ENCODE measurements at places on chromosomes 5 and 9. TPM values are rescaled to one million over a fixed set of nuclear protein-coding genes. Genes with fewer than 3 reads are reported as not detected.

Gene EIF4EBP3
- total RNA-seq: 14.1 TPM

Gene SPINK1
- total RNA-seq: 444 TPM

Gene CD74
- total RNA-seq: 1,091 TPM

Gene CARTPT
- not detected for total RNA-seq

Gene PAPPA
- not detected for total RNA-seq

Gene TCF7
- total RNA-seq: 16.8 TPM

Gene ACTBL2
- total RNA-seq: 0.45 TPM

Gene SOX30
- total RNA-seq: 0.09 TPM

Gene MAMDC4
- total RNA-seq: 3.1 TPM

Gene FAM151B
- total RNA-seq: 1.3 TPM

Gene MARCOL
- total RNA-seq: not detected

Gene LCN15
- not detected for total RNA-seq

Gene SNCB
- total RNA-seq: not detected

Gene CDO1
- total RNA-seq: not detected

Gene CNOT8
- total RNA-seq: 57.3 TPM

DNA sequence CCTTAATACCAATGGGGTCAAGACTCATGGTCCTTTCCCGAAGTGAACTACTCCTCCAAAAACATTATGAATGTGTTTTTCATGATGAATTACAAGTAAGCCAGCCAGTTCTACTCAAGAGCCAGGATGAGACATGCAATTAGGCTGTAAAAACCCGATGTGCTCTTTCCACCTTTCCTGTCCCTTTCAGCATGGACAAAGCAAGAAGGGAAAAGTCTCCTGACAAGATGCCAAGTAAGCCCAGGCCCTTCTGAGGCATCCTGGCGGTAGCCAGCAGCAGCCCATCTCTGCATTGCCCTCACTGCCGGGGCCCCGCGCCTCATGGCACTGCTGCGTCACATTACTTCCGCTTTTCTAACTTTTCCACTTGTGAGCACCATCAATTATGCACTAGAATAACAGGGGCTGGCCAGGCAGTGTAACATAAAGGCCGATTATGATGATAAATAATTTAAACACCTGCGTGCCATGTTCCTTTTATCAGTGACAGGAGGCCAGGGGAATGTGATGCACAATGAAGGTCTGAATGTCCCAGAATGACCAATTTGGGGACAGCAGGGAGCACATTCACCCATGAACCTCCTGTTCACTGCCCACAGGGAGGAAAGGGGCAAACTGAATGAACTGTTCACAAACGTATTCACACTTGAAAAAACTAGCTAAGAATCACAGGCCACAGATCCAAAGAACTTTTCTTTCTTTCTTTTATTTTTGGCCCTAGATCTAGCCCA is 37.4 kb downstream of the EFNA5 start:
- H3K27ac ChIP-seq: peak overlapping the region; percentile 27
- H3K4me1 ChIP-seq: peaks cover 49% of the 10 kb centered on the region
- no peak for DNase-seq
- H3K36me3 ChIP-seq: peaks cover 30% of the 10 kb centered on the region
- no peaks in the 10 kb centered on the region for H3K27me3 ChIP-seq
- no peak overlapping the region for H3K4me3 ChIP-seq

GRCh38 chr9:115766370-115766955 is 387.1 kb upstream of the PAPPA start:
- no peak overlapping the region for H3K27ac ChIP-seq
- no peak overlapping the region for H3K4me3 ChIP-seq
- no peaks in the 10 kb centered on the region for H3K36me3 ChIP-seq
- H3K27me3 ChIP-seq: no peaks in the 10 kb centered on the region
- no peak for DNase-seq

DNA sequence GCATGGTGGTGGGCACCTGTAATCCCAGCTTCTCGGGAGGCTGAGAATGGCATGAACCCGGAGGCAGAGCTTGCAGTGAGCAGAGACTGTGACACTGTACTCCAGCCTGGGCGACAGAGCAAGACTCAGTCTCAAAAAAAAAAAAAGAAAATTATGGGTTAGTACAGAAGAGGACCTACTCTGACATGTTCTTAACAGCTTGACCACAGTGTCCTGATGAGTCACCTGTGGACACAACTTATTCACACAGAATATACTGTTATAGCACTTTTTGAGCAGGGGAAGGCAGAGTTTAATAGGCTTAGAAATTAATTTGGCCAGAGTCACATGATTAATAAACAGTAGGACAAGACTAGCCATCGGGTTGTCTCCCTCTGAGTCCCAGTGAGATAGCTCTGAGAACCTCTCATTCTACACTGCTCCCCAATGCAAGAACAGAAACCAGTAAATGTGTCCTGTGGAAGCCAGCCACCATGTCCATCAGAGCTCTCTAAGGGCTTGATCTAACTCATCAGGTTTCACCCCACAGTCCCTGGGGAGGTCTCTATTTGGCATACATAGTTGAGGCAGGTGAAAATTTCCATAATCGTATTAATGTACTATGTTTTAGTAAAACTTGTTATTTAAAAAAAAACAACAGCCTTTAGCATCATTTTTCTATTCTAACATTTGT is 1077.9 kb upstream of the C9orf72 start:
- no peak for DNase-seq
- no peaks in the 10 kb centered on the region for H3K27me3 ChIP-seq
- no peaks in the 10 kb centered on the region for H3K36me3 ChIP-seq
- no peak overlapping the region for H3K4me3 ChIP-seq
- H3K27ac ChIP-seq: no peak overlapping the region

- H3K4me1 ChIP-seq: peaks cover 40% of the 10 kb centered on the region
- peak overlapping the region; percentile 85 for H3K27ac ChIP-seq
- no peaks in the 10 kb centered on the region for H3K27me3 ChIP-seq
- peaks cover 37% of the 10 kb centered on the region for H3K36me3 ChIP-seq
- H3K4me3 ChIP-seq: peak overlapping the region; percentile 9
These were observed 4.4 kb downstream of the RABGAP1 start for GRCh38 chr9:122944960-122945888.

DNA sequence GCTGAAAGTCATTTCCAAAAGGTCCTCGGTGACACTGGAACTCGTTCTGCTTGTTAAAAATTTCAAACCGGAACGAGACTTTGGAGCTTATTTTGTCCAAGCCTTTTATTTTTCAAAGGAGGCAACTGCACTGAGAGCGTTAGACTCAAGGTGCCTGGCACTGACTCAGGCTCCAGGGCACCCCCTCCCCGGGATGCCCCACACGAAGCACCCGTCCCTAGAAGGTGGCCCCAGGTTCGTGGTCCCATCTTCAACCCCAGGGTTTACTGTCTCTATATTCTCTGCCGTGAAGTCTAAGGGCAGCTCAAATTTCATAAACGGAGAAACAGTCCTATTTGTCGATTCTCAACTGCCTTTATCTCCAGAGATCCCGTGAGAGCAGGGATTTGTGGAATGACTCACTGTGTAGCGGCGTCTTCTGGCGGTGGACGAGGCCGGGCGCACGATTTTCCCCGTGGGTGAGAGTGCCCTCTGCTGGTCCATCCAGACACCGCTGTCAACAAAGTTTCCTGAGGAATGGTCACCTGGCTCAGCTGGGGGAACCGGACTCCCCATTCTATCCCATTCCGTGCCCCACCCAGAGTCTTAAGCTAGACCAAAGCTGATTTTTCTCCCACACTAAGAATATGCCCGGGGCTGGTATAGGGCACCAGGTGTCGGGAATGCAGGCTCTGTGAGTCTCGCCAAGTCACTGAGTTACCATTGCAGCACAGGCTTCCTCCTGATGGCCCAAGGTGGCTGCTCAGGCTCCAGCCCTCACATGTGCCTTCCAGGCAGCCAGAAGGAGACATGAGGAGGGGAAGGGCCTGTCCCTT is 27.1 kb upstream of the SLC6A19 start:
- no peak overlapping the region for H3K27ac ChIP-seq
- DNase-seq: peak; percentile 87
- H3K36me3 ChIP-seq: peaks cover 4% of the 10 kb centered on the region
- no peak overlapping the region for H3K4me3 ChIP-seq

- DNase-seq: peak; percentile 44
- H3K27me3 ChIP-seq: no peaks in the 10 kb centered on the region
- peaks cover 15% of the 10 kb centered on the region for H3K4me1 ChIP-seq
- no peak overlapping the region for H3K27ac ChIP-seq
- peaks cover 5% of the 10 kb centered on the region for H3K36me3 ChIP-seq
These were observed 27.8 kb upstream of the GRPEL2 start for GRCh38 chr5:149317281-149318048.

- no peak for DNase-seq
- H3K4me3 ChIP-seq: no peak overlapping the region
- H3K4me1 ChIP-seq: no peaks in the 10 kb centered on the region
- H3K36me3 ChIP-seq: no peaks in the 10 kb centered on the region
These were observed 46.7 kb downstream of the GDNF start for GRCh38 chr5:37792975-37793631.

- H3K27ac ChIP-seq: no peak overlapping the region
- DNase-seq: no peak
- H3K27me3 ChIP-seq: no peaks in the 10 kb centered on the region
- no peaks in the 10 kb centered on the region for H3K4me1 ChIP-seq
These were observed 575.8 kb upstream of the CLINT1 start for GRCh38 chr5:158434749-158435148.

GRCh38 chr9:14326264-14326826 is 12.4 kb upstream of the NFIB start:
- H3K4me3 ChIP-seq: no peak overlapping the region
- H3K27ac ChIP-seq: no peak overlapping the region
- peaks cover 18% of the 10 kb centered on the region for H3K36me3 ChIP-seq
- DNase-seq: no peak

- DNase-seq: no peak
- no peak overlapping the region for H3K4me3 ChIP-seq
- no peak overlapping the region for H3K27ac ChIP-seq
- H3K4me1 ChIP-seq: peaks cover 9% of the 10 kb centered on the region
- H3K36me3 ChIP-seq: peaks cover 7% of the 10 kb centered on the region
These were observed 190.4 kb upstream of the IER5L start for GRCh38 chr9:129368444-129368978.

DNA sequence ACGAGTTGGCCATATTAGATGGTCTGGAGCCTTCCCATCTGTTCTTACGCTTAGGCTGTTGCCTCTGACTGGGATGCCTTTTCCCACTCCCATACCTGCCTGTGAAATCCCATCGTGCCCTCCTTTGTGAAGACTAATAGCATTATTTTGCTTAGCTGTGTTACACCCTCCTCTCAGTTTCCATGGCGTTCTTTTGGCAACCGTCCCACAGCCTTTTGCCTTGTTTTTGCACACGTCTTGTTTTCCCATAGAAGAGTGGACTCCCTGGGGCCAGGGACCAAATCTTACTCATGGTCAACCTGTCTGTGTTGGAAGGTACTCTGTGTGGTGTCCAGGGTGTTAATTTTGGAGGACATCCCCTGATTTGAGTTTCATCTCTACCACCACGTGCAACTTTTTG is 242.1 kb downstream of the HSPA4 start:
- H3K36me3 ChIP-seq: no peaks in the 10 kb centered on the region
- H3K4me1 ChIP-seq: no peaks in the 10 kb centered on the region
- no peak overlapping the region for H3K4me3 ChIP-seq
- H3K27me3 ChIP-seq: peaks cover 11% of the 10 kb centered on the region
- DNase-seq: no peak

GRCh38 chr9:134100040-134100439 is 32.2 kb upstream of the BRD3 start:
- no peaks in the 10 kb centered on the region for H3K4me1 ChIP-seq
- no peak overlapping the region for H3K4me3 ChIP-seq
- H3K27ac ChIP-seq: no peak overlapping the region

- no peak for DNase-seq
- H3K27me3 ChIP-seq: no peaks in the 10 kb centered on the region
- H3K27ac ChIP-seq: no peak overlapping the region
- no peak overlapping the region for H3K4me3 ChIP-seq
These were observed 74.0 kb upstream of the CCNG1 start for GRCh38 chr5:163363389-163363788.

GRCh38 chr5:16880547-16880946 is 55.5 kb downstream of the MYO10 start:
- peak overlapping the region; percentile 54 for H3K27ac ChIP-seq
- no peaks in the 10 kb centered on the region for H3K27me3 ChIP-seq
- DNase-seq: no peak
- peak overlapping the region; percentile 44 for H3K4me3 ChIP-seq
- peaks cover 12% of the 10 kb centered on the region for H3K36me3 ChIP-seq

DNA sequence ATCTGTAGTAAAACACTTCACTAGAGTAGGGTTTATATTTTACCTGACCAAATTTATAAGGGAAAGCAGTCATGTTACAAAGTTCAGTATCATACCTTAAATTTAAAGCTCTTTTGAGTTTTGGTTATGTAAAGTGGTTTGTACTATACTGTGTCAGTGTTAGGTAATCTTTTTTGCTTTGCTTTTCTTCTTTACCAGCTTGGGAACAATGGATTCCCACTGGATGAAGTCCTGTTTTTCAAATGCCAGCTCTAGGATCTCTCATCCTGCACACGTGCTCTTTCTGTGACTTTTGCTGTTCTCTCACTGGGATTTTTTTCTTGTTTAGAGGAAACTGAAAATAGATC is 15.9 kb downstream of the CYSTM1 start:
- no peaks in the 10 kb centered on the region for H3K27me3 ChIP-seq
- peak overlapping the region; percentile 67 for H3K27ac ChIP-seq
- peaks cover 14% of the 10 kb centered on the region for H3K36me3 ChIP-seq
- DNase-seq: no peak
- no peak overlapping the region for H3K4me3 ChIP-seq

DNA sequence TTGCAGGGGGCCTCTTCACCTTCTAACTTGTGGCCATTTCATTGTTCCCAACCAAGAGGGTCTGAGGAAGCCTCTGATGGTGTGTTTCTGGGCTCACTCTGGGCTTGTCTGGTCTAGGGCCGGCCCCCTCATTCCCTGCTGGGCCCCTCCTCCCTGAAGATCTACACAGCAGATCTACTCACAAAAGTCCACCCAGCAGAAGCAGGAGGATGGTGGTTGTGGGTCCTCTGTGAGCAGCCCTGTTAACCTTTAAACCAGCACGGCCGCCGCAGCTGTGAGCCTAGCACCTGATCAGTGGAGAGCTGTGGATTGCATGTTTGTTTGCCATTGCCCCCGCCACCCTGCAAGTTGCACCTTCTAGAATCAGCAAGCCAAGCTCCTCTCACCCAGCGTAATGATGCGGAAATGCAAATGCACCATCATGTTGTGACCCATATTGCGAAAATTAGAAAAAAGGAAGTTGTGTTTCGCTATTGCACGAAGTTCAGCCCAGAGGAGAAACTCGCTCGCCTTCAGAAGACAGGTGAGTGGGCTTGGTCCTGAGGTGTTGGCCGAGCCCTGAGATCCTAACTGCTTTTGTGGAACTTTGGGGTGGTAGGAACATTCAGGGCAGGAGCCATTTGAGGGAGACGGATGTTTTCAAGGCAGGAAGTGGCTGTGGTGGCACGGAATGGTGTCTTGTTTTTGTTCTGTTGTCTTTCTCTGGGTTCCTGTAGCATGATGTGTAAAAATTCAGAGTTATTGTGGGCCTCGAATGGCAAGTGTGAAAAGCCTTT is 16.7 kb downstream of the FGD3 start:
- DNase-seq: no peak
- no peaks in the 10 kb centered on the region for H3K36me3 ChIP-seq
- H3K27me3 ChIP-seq: no peaks in the 10 kb centered on the region
- no peak overlapping the region for H3K4me3 ChIP-seq
- no peaks in the 10 kb centered on the region for H3K4me1 ChIP-seq

All from Calu3 (cell line).